NCI-H524 (cell line): ENCODE measurements at places on chromosomes 16 and 17.

- no peak for DNase-seq
Observed at GRCh38 chr17:64447526-64447925, 1.4 kb upstream of the MILR1 start.

DNA sequence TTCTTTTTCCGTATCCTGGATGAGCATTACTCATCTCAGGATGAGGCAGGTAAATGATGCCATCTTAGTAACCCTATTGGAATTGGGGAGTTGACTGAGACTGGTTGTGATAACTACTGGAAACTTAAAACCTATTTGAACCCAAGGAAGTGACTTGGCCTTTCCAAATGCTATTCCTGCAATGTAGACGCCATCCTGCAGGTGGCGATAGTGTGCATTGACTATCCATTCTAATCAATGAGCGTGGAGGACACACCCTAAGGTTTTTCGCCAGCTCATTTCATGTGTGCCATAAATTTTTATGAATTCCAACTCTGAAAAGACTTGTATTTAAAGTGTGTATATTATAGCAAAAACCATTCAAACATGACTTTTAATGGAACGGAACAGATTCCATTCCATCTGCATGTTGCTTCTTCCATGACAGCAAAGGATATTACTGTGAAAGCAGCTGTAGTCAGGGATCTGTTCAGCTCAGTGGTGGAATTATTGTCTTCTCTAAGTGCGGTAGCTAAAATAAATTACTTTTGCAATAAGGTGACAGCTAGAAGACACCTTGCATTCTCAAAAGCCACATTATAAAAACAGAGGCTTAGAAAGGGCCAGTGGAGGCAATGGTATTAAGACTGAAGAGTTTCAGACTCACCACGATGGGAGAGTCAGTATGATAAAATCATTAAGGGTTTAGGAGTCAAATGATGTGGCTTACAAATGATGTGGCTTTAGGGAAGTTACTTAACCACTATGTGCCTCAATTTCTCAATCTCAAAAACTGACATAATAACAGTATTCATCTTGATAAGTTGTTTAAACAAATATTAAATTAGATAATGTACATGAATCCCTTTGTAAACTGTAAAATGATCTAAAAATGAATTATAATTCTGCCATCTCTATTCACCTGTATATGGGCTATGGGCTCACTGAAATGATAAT, 55.5 kb downstream of the SYT17 start:
- DNase-seq = no peak

- DNase-seq = no peak
Observed at GRCh38 chr16:29315046-29315445, 91.5 kb downstream of the NPIPB11 start.

GRCh38 chr16:57977418-57978069, 6.6 kb upstream of the CNGB1 start:
- DNase-seq = no peak

DNA sequence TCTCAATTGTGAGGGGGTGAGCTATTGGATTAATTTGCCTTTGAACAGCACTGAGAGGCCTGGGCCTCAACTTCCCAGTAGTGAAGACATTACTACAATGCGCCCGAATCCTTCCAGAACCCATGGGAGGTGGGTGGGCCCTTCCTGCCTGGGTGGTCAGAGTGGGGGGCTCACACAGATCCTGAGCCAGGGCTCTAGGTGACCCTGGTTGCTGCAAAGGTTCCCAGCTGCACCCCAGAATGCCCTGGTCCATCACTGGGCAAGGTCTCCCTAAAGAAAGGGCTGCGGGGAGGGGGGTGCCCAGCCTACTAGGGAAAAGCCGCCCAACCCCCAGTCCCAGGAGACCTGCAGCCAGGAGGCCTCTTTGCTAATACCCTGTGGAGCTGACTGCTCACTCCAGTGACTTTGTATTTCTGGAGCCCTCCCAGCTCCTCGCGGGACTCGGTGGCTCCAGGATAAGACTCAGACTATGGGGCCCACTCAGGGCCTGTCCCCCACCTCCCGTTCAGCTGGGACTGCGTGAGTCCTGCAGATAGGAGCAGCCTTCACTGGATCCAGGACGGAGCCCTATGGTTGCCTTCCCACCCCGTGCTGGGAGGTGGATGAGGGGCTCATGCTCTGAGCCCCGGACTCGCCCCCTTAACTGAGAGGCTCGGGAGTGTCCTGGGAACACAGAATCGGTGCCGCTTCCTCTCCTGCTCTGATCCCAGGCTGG, 40.2 kb downstream of the SLC7A5 start:
- no peak for DNase-seq

GRCh38 chr17:62671553-62671952, 44.1 kb downstream of the MRC2 start:
- DNase-seq = peak; percentile 33

DNA sequence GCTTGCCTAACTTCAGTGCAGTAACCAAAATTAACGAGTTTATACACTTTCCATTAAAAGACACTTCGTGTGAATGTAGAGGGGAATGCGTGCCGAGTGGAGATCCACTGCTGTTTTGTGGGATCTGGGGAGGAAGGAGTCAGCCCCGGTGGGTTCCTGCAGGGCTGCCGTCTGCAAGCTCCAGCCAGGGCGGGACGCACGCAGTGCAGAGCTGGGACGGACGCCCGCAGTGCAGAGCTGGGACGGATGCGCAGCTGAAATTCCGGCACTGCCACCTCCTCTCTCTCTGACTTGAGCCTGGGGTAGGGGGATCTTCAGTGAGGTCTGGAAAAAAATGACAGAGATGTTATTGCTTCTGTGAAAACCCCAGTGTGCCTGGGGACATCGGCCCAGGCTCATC, 16.5 kb upstream of the ZC3H18 start:
- no peak for DNase-seq

DNA sequence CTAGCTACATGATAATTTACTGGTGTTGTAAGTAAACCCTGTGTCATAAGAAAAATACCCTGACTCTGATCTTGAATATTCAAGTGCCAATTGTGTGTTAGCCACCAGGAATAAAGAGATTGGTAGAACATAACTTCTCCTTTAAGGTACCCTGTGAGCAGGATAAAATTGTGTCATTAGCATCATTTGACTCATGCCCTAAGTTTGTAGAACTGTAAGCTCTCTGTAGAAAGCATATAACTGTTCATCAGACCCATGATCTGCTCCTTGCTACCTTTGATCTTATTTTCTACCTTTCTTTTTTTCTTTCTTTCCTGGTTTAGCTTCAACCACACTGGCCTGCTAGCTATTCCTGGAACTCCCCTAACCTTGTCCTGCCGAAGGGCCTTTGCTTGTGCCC, 35.8 kb downstream of the PTRH2 start:
- DNase-seq = no peak

DNA sequence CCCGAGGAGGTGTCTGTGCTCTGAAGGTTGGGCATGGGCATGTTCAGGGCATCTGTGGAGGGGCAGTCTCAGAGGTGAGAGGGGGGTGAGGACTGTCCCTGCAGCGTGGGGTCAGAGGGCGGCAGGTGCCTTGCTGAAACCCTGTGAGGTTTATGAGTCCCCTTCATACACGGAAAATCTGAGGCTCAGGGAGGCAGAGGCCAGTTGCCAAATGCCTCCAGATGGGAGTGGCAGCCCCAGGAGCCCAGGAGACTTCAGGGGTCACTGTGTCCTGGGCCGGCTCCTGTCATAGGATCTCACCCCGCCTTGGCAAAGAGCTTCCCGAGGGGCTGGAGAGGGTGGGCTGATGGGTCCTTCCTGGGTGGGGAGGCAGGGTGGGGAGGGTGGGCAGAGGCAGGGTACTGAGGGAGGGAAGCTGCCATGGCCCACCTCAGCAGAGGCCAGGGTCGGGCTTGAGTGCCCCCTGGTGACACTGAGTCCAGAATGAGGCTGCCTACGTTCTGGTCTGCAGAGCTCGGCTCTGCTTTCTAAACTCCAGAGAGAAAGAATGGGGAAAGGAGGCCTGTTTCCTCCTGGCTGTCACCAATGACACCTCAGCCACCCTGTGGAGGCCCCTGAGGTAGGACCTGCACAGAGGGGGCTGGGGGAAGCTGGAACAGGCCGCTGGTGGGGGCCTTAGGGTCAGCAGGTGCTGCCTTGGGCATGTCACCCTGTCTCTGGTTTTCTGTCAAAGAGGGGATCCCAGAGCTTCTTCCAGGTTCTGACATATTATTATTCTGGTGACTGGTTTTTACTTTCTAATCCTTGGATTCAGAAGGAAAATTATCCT, 1.1 kb downstream of the LGALS9 start:
- DNase-seq = no peak

GRCh38 chr16:19513377-19514053, 8.4 kb downstream of the GDE1 start:
- DNase-seq = no peak

GRCh38 chr17:50548831-50549230, 1.9 kb downstream of the SPATA20 start:
- no peak for DNase-seq

DNA sequence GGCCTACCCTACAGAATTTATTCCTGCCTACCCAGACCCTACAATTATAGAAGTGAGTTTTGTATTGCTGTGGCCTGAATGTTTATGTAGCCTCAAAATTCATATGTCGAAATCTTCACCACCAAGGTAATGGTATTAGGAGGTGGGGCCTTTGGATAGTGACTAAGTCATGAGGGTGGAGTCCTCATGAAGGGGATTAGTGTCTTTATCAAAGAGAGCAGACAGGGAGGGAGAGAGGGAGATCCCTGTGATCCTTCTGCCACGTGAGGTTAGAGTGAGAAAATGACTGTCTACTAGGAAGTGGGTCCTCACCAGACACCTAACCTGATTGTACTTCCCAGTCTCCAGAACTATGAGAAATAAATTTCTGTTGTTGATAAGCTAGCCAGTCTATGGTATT, 981 bp upstream of the DUXB start:
- DNase-seq = no peak

GRCh38 chr17:59427425-59427921, 96.0 kb downstream of the YPEL2 start:
- DNase-seq = no peak

DNA sequence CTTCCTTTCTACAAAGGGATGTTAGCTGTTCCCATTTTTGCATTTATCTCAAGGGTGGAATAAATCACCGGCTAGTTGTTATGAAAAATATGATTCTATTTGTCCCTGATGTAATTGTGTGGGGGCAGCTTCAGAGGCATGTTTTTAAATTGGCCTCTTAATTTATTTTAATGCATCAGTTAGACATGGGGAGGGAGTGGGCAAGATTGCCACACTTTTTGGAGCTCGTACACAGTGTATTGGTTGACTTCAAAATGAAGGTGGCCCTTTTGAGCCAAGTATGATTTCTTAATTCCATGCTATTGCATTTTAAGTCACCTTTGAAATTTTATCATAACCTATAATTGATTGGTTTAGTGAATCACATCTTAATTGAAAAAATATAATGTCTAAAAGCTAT, 223.7 kb downstream of the CDH11 start:
- no peak for DNase-seq

DNA sequence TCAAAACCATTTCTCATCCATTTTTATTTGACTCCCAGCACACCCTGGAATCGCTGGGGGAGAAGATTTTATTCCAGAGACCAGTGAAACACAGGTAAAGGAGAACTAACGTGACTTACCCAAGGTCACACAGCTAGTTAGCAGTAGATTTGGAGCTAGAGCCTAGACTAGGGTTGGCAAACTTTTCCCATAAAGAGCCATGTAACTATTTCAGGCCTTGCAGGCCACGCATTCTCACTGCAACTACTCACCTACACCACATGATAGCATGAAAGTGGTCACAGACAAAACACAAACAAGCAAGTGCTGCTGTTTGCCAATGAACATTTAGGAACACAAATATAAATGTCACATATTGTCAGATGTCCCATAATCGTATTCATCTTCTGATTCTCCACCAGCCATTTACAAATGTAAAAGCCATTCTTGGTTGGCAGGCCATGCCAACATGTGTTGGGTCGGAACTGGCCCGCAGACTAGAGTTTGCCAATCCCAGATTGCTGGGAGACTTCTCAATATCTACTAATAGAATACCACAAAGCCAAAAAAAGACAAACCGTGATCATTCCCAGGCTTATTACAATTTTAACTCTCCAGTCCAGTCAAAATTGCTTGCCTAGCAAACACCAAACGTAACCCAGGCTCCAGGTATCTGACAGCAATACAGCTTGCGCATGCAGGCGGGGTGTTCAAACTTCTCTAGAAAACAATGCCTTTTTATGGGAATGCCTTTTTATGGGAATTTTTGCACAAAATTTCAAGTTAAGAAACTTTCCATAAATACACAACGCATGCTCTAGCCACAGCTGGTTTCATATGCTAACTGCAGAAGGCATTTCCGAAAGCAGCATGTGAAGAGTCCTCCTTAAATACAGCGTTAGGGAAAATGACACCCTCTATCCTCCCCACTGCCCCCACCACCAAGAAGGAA, 20.9 kb downstream of the ZFHX3 start:
- DNase-seq = no peak

DNA sequence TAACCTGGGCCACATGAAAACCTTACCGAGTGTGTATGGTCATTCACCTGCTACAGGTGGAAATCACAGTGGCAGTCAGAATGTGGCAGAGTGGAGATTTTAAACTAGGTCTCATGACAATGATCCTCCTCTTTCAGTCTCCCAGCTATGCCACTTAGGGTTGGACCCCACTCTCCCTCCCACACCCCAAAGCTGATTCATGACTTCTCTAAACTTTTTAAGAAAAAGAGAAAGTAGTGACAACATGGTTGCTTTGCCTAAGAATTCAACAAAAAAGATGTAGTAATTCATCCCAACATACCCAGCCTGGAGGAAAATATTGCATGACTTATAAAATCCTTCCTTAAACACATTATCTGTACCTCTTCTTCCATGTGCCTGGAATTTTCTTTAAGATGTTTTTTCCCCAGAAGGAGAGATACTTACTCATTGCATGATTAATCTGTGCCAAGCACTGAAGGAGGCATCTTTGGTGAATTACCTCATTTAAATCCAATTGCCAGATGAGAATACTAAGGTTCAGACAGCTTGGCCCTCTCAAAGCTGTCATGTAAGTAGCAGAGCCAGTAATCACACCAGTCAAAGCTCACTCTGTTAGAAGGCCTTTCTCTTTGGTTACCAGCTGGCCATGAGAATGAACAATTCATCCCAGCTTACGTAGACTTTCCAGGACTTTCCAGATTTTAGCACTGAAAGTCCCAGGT, 119.9 kb downstream of the COPRS start:
- no peak for DNase-seq

GRCh38 chr16:62717026-62717425, 680.8 kb upstream of the CDH8 start:
- no peak for DNase-seq

DNA sequence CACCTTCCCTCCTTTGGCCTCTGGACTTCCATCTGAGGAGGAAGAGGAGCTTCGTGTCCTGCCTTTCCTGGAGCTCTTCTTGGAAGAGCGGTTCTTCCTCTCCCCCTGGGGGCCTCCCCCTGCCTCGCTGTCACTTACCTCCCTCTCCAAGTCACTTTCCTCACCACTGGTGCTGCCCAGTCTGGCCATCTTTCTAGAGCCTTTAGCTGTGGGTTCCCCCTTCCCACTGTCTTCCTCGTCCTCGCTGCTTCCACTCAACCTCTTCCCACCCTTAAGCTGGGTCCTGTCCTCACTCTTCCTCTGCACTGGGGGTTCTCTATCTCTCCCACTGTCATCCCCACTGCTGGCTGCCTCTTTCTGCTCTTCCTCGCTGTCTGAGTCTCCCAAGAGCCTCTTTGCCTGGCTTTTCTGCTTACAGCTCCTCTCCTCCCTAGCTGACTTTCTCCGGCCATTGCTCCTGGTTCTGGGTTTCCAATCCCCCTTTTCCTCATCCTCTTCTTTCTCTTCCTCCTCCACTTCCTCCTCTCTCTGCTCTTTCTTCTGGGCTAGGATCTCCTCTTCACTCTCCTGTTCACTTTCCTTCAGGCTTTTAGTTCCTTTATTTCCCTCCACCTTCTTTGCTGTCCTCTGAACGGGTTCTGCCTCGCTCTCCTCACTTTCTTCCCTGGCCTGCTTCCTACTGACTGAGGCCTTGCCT, 1.4 kb downstream of the HIRIP3 start:
- no peak for DNase-seq

GRCh38 chr17:43003542-43004172, 2.9 kb upstream of the IFI35 start:
- no peak for DNase-seq
